Peyer's patch (tissue), 4 donors: ENCODE measurements at places on chromosomes 6 and 20.

DNA sequence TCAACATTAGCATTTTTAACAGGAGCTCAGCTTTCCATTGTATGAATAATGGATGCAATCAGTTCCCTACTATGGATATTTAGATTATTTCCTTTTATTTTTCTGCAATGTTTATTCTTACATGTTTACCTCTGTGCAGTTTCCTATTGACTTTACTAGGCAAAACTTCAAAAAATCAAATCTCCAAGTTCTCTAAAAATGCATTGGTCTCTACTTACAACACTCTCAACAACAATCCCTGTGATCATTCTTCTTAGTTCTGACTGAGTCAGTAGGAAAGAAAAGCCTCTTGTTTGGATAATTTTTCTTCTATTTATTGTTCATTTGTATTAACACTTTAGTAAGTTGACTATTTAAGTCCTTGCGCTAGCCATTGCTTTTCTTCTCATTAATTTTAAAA is 126.1 kb downstream of the KIF13A start:
- no peak for DNase-seq

- DNase-seq: no peak
Observed at GRCh38 chr20:62181808-62182207, 1.0 kb upstream of the MTG2 start.

- no peak for DNase-seq
Observed at GRCh38 chr20:37816726-37817125, 86.2 kb upstream of the VSTM2L start.

GRCh38 chr6:168823397-168824212 is 382.6 kb downstream of the SMOC2 start:
- no peak for DNase-seq

- no peak for DNase-seq
Observed at GRCh38 chr6:10535193-10535592, 14.0 kb downstream of the GCNT2 start.

- DNase-seq: no peak
Observed at GRCh38 chr6:109253366-109253765, 128.9 kb downstream of the CD164 start.

GRCh38 chr20:47800623-47801022 is 15.3 kb upstream of the SULF2 start:
- DNase-seq: no peak

GRCh38 chr6:118280210-118280609 is 267.9 kb upstream of the PLN start:
- no peak for DNase-seq

DNA sequence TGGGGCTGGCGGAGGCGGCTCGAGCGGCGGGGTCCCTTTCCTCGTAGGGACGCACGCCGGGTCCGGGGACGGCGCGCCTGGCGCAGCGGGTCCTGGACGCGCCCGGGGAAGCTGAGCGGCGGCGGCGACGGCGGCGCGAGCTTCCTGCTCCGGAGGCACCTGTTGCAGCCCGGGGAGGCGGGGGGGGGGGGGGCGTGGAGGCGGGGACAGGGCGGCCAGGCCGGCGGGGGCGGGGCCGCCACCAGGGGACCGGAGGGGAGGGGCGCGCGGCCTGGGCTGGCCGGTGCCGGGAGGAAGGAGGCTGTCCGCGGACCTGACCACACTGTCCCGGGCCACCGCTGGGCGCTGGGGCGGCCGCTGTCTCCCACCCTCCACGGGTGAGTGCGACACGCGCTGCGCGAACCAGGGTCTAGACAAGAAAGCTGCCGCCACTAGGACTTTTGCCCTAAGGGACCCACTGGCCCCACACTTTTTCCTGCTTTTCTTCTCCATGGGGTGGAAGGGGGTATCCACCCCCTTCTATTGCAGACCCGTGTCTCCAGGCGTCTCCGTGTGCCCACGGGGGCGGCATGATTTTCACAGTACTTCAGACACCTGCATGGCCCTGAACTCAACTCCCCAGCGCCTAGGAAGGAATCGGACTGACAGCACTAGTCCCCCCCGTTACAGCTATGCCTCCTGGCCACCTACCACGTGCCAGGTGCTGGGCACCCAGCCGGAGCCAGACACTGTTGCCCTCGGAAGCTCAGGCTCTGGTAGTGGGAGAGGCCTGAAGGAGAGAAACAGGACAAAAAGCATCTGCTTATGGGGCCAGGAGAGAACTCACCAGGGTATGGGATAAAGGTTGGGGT is at the start of gene NFATC2:
TSS of gene NFATC2 (minus strand) at position 149 of the 851 bp plus-strand sequence. CDS start 220 bp downstream, outside the sequence.
- DNase-seq: peak; percentile 81

DNA sequence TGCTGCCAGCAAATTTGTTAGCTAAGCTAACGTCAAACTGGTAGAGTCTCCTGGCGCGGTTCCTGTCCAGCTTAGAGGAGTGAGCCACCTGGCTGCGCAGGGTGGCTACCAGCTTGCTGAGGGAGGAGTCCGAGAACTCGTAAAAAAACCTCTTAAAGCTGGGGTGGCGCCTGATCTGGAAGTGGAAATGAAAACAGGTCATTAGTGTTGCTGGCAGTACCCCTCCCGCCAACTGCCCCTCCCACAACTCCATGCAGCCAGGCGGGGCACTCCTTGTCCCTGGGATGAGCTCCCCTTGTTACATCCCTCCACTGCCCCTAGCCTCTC is 17.3 kb downstream of the BNIP5 start:
- peak; percentile 62 for DNase-seq

- no peak for DNase-seq
Observed at GRCh38 chr20:10078403-10078802, 43.6 kb downstream of the ANKEF1 start.

DNA sequence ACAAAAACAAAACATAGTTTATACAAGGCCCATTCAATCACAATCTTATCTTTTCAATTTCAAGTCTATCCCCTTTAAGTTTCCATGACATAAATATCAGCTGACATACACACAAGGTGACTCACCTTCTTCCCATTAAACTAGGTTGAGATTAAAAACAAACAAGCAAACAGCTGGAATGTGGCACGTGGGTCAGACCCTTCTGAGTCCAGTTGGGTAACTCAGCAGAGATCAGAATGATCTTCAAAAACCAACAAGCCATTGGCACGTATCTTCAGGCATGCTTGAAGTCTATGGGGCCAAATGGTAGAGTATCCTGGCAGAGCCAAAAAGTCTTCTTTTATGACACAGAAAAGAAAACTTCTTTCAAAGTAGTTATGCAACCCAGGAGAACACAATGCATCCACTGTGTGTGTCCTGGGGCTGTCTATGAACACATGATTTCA is 603.5 kb upstream of the CITED2 start:
- no peak for DNase-seq
